ENCODE measurements at places on chromosomes 4 and X.

GRCh38 chr4:123699880-123700771 lies 303.5 kb downstream of the SPRY1 start:
- DNase-seq = no peak

DNA sequence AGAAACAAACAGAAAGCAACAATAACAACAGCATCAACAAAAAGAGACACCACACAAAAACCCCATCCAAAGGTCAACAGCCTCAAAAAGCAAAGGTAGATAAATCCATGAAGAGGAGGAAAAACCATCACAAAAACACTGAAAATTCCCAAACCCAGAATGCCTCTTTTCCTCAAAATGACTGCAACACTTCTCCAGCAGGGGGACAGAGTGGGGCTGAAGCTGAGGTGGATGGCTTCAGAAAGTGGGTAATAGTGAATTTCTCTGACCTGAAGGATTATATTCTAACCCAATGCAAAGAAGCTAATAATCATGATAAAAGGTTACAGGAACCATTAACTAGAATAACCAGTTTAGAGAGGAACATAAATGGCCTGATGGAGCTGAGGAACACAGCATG lies 888.2 kb downstream of the RAB28 start:
- DNase-seq = no peak

- no peak for DNase-seq
Measured at GRCh38 chr4:31360786-31361185, 640.6 kb downstream of the PCDH7 start.

GRCh38 chr4:48481581-48481980 lies 1.6 kb upstream of the SLC10A4 start:
- DNase-seq = no peak

GRCh38 chr4:56195025-56195424 lies 192.3 kb downstream of the AASDH start:
- DNase-seq = no peak

GRCh38 chr4:4599481-4600275 lies 57.8 kb upstream of the STX18 start:
- DNase-seq = no peak

DNA sequence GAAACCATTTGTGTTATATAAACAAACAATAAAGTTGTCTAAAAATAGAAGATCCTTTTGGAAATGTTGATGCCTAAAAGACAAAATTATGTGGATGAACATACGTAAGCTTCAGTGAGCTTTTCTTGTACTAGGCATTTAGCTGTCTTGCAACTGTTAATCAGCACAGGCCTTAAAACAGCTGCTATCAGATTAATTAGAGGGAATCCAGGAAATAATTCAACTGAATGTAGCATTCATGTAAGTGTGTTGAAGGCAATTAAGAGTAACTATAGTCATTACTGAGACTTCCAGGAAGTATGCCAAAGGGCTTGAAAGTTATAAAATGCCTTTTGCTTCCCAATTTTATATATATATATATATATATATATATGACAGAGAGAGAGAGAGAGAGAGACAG lies 248.7 kb downstream of the IL1RAPL1 start:
- DNase-seq = no peak

GRCh38 chr4:38072578-38072977 lies 112.4 kb downstream of the PTTG2 start:
- DNase-seq = no peak

DNA sequence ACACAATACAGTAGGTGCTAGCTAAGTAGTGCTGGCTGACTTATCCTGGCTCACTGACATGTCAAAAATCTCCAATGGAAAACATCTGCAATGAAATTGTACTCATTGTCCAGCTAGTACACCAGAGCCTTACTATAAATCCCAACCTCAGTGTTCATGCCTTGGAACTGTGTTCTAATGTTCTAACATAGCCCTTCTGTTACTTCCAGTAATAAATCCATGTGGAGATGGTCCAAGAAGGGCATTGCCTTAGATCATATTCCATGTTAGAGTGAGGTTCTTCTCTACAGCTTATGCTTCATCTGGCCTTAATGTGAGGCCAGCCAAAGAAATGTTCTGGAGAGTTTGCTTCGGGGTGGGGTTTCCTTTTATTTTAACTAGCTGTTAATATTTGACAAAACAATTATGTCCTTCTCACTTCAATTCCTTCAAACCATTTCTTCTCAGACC lies 25.1 kb downstream of the ENOX2 start:
- DNase-seq = no peak

GRCh38 chr4:176034936-176035335 lies 30.7 kb upstream of the WDR17 start:
- no peak for DNase-seq

GRCh38 chr4:168516841-168517240 lies 20.0 kb downstream of the PALLD start:
- DNase-seq = no peak

- no peak for DNase-seq
Measured at GRCh38 chr4:65791111-65791811, 121.0 kb upstream of the EPHA5 start.

GRCh38 chr4:162761965-162762364 lies 404.7 kb downstream of the NAF1 start:
- DNase-seq = no peak

All from RWPE2 (cell line).